HFFc6 (cell line): ENCODE measurements at places on chromosomes 2 and 18.

GRCh38 chr2:67394734-67395133 is 2.4 kb upstream of the ETAA1 start:
- peak; percentile 57 for DNase-seq

- no peak for DNase-seq
These were observed 46.0 kb downstream of the CAVIN2 start for GRCh38 chr2:191800874-191801273.

GRCh38 chr2:221068123-221068522 is 504.0 kb downstream of the EPHA4 start:
- DNase-seq = no peak

GRCh38 chr2:121387591-121388325 is 102.8 kb upstream of the TFCP2L1 start:
- peak; percentile 24 for DNase-seq

DNA sequence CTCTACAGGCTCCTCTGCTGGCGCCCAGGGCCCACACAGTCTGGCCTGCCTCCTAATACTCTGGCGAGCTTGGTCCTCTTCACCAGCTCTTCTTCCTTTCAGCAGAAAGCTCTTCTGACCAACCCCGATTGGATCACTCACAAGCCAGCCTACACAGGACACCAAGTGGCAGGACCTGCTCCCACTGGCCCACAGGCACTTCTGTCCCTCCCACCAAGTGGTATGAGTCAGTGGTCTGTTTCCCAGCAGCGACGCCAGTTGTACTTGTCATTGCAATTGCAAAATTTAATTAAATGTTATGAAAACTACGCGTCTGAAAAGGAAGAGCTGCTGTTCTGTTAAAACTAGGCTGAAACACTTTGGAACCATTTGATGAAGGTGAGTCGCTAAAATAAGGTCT is 46.7 kb downstream of the NDUFA10 start:
- no peak for DNase-seq

- DNase-seq = no peak
These were observed 43.3 kb upstream of the FN1 start for GRCh38 chr2:215479121-215479520.

DNA sequence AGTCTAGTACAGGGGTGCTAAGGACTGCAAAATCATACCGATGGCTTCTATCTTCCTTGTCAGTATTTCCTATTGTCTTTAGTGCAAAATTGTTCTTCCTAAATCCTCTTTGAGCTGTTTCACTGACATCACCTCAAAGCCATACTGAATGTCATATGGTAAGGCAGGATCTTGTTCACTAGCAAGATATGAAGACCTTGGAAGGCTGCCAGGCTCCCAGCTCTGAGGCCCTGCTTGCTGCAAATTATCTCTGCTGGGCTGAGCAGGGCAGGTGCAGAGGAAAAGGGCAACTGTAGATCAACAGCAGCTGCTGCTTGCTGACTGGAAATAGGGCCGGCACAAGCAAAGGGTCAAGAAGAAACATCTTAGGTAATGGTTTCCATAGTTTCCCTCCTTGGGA is 58.2 kb downstream of the PMAIP1 start:
- peak; percentile 60 for DNase-seq

DNA sequence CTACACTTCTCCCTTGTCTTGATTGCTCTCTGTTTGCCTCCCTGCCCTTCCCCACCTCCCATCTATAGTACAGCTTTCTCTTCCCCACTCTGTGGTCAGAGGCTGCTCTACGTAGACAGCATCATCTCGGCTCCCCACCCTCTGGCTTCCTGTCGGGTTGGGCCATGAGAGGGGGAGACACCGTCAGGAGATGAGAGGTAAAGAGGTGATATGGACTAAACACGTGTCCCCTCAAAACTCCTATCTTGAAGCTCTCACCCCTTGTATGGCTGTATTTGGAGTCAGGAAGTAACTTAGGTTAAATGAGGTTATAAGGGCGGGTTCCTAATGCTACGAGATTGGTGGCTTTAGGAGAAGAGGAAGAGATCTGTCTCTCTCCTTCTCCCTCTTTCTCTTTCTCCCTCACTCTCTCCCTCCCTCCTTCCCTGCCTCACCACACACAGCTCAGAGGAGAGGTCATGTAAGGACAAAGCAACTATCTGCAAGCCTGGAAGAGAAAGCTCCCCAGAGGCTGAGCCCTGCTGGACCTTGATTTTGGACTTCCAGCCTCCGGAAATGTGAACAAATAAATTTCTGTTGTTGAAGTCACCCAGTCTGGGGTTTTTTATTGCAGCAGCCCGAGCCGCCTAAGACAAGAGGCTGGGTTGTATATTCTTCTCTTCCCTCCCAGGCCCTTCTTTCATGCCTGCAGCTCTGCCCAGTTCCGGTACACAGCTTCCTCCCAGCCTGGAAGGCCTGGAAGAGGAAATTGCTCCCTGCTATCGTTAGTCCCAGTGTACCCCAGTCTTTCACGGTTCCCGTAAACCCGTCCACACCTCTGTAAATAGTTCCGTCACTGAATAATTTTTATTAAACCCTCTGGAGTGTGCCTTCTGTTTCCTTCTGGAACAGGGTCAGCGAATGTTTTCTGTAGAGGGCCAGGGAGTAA is 138.0 kb downstream of the AKAIN1 start:
- no peak for DNase-seq

DNA sequence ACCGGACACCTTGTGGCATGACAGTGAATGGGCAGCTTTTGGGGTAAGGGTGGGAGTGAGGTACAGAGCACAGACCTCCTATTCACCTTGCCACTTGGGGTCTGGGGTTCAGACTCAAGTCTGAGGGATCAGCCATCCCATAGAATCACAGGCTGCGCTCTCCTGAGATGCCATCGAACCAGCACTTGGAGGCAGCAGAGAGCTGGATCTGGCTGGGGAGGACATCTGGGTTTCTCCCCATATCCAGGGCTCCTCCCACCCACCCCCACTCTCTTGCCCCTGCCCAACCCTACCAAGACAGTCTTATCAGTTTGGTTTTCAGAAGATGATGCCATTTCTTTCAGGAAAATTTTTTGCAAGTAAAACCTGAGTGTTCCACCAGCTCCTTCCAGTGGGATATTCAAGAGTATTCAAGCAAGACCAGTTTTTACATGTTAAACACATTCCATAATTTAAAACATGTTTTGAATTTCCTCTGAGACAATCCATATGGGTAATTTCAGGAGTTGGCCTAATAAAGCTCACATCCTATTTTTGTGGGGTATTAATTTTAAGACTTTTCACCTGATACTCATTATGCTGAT is 29.2 kb upstream of the TEX44 start:
- DNase-seq = peak; percentile 48

DNA sequence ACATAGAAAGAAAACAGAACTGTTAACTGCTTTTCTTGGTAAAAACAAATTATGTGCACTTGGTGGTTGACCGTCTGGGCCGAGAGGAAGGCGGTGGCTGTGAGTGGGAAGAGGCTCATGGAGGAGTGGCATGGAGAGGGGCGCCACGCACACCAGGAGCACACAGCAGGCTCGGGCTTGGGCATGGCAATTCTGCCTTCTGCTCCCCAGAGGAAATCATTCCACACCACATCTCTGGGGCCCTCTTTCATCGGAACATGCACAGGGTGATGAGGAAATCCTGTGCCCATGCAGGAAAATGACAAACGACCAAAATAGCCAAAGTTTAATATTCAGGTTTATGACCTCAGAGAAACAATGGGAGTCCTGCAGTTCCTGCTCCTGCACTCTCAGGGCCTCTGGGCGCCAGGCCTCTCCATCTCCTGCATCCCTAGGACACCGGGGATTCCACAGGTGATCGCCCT is 26.4 kb downstream of the WDFY1 start:
- DNase-seq = no peak

DNA sequence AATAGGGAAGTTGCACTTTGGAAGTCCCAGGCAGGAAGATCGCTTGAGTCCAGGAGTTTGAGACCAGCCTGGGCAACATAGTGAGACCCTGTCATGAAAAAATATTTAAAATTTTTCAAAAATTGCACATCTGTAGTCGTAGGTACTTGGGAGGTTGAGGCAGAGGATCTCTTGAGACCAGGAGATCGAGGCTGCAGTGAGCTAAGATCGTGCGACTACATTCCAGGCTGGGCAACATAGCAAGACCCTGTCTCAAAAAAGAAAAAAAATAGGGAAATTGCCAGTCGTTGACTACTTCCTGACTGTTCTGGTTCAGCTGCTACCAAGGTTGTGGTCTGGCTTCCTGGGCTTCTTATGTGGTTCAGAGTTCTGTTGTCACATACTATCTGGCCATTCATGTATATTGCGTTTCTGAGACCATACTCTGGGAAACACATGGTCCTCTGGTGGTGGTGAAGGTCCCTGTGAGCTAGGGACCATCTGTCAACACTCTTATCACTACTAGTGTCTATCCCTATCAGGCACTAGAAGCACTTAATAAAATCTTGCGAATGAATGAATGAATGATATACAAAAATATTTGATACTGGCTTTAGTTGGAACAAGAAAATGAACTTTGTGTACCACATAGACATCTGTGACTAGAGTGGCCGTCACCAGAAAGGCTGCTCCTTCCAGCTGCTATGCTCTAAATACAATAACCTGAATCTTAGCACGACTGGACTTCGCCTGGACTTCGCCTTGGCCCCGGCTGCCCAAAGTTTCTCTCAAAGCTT is 861 bp upstream of the KLHL23 start:
- DNase-seq = no peak

- peak; percentile 27 for DNase-seq
These were observed 57.0 kb downstream of the EFR3B start for GRCh38 chr2:25098670-25099486.

DNA sequence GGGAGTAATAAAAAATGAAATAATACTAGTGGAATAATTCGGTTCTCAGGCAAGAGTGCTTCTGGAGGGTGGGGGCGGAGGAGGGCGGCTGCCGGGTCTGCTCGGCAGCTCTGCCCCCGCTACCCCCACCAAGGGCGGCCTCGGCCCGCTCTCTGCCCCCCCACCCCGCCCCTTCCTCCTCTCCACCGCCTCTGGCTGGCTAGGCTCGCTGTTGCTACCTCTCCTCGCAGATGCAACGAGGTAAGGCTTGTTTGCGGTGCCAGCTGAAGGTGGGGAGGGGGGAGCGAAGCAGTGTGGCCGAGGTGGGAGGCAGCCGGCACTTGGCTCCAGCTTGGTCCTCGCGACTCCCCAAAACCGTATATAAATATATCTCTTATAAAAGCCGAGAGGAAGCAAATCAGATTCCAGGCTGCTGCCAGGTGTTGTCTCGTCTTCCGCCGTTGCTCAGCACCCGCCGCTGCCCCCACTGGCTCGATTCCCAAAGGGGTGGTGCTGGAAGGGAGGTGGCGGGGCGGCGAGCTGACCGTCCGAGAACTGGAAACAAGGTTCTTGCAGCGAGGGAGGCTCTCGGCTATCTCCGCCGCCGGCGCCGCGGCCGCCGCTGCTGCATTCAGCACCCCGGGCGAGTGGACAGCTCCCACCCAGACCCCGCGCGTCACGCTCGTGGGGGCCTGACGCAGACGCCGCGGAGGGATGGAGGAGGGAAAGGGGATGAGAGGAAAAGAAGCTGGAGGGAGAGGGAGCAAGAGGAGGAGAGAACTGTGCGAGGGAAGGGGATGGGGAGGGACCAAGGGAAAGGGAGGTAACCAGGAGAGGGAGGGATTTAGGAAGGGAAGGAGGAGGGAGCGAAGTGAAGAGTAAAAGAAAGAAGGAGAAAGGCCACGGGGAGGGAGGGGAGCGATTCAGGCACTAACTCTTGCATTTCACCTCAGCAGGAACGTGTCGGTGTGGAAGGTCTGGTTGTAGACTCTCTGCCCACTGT is at the start of gene MARCHF4:
Gene MARCHF4 (minus strand): TSS at position 763 of the 982 bp plus-strand sequence. CDS start 2,223 bp downstream, outside the sequence.
- DNase-seq = peak; percentile 94

DNA sequence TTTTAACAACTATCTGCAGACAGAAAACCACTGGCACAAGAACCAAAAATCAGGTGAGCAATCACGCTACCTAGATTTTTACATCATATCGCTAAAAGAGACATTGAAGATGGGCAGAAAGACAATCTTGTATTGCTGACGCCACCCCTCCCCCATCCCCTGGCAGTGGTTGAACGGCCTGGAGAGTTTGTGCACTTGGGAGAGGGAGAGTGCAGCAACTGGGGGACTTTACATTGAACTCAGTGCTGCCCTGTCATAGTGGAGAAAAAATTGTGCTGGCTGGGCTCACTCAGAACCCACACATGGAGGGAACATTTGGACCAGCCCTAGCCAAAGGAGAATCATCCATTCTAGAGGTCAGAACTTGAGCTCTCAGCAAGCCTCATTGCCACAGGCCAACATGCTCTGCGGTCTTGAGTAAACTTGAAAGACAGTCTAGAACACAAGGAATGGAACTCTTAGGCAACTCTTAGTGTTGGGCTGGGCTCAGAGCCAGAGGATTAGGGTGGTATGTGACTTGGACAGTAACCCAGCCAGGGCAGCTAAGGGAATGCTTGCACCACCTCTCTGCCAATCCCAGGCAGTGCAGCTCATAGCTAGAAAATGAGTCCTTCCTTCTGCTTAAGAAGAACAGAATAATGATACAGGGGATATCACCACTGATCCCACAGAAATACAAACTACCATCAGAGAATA is 220.0 kb upstream of the CYP26B1 start:
- peak; percentile 95 for DNase-seq

- peak; percentile 53 for DNase-seq
These were observed 347.1 kb downstream of the CLIP4 start for GRCh38 chr2:29462293-29462692.

GRCh38 chr2:207473931-207474235 is 55.9 kb upstream of the CREB1 start:
- no peak for DNase-seq

- peak; percentile 70 for DNase-seq
These were observed 45.5 kb upstream of the CAB39 start for GRCh38 chr2:230666885-230667712.

DNA sequence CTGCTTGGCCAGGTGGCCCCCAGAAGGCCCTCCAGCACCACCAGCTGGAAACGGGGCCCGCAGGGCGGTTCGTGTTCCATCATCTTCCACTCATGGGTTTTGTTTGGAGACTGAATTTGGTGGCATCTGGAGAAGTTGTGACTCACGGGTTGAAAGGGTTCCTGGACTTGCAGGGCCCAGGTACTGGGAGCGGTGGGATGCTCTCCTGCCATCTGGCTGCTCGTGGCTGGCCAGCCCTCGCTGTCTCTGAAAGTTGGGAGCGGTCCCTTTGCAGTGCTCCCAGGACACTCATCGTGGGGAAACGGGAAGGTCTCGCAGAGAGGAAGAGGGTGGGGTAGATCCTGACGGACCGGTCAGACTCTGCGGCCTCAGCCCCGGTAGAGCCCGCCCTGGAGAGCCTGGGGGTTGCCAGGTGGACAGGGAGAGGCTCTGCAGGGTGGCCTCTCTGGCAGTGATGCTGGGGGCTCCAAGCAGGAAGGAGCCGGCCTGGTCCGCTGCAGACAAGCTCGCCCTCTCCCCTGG is 47.5 kb downstream of the TWIST2 start:
- peak; percentile 46 for DNase-seq

GRCh38 chr2:12547566-12548170 is 169.1 kb upstream of the TRIB2 start:
- DNase-seq = no peak
